ENCODE measurements at places on chromosomes 4 and X. TPM values are rescaled to one million over a fixed set of nuclear protein-coding genes. Genes with fewer than 3 reads are reported as not detected.

GRCh38 chrX:86946569-86946968, 571.0 kb upstream of the KLHL4 start:
- peak; percentile 71 for DNase-seq

- no peak for DNase-seq
These were observed 4.5 kb downstream of the EVC2 start for GRCh38 chr4:5703831-5704230.

- no peak for DNase-seq
These were observed 39.1 kb upstream of the TMEM192 start for GRCh38 chr4:165151734-165152133.

DNA sequence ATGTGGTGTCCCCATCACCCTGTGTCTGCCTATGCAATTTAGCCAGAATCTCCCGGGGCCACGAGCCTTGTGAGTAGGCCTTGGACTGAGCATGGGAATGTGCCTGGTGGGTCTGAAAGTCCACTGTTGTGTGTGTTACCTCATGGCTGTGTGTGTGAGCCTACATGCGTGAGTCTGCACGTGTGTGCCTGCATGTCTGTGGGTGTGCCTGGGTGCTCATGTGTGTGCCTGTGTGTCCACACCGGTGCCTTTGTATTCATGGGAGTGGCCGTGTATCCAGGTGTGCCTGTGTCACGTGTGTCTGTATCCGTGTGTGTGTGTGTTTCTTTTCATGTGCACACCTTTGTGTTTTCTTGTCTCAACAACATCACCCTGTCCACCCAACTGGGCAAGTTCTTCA, 14.2 kb downstream of the ATP5ME start:
- DNase-seq, result no peak

- no peak for DNase-seq
These were observed 53.9 kb downstream of the PROM1 start for GRCh38 chr4:16029886-16030285.

DNA sequence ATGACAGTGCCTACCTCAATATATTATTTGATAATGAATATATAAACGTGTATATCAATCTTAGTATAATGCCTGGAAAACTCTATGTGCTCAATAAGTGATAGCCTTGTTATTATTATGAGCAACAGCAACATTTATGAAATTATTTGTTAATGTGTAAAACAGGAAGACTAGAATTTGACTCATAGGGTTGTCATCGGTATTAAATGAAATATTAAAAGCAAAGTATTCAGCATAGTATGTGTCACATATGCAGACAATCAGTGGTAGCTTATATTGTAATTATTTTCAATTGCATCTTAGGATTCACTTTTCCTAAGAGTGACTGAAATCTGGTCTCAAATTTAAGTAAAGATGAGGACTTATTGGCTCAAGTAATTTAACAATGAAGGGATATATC, 24.6 kb downstream of the SPANXD start:
- no peak for DNase-seq

DNA sequence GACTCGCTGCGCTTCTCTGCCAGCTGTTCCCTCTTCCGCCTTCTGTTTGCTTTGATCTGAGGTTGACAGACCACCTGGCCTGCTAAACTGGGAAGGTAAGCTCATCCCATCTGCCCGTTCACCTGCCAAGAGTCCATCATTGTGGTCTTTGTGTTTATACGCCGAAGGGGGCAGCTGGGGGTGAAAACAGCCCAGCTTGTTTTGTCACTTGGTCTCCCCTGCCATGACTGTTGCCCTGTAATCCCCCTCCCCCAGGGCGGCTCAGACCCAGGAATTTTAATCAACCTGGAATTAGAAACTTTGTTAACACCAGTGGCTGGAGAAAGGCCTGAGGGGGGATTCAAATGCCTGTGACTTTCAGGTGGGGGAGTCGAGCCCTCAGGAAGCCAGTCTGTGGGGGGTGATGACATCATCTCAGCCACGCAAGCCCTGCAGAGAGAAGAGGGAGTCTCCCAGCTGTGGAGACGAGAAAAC, 333.3 kb downstream of the BCOR start:
- no peak for DNase-seq

GRCh38 chrX:100928660-100929613, at the start of gene XKRX:
XKRX (minus strand) TSS chrX:100928917; CDS start chrX:100928304, 613 bp downstream.
- peak; percentile 81 for DNase-seq

DNA sequence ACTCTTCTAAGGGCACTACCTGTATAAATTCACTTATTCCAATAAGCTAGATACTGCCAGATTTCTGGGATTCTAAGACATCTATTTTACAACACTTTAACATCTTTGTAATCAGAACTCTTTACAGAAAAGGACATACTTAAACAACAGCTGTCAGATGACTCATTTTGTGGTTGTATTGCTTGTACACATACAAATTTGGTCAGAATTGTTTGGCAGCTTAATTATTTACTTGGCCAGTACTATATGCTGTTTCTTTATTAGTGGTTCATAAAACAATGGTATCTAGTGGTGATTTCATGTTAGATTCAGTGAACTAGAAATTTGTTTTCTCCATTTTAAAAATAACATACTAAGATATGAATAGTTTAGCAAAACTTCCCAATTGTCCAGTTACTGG, 27.2 kb downstream of the PALLD start:
- DNase-seq, result no peak

- DNase-seq, result no peak
These were observed 71.3 kb upstream of the ENOX2 start for GRCh38 chrX:130974323-130974722.

Gene ADGRG2
- total RNA-seq, result not detected

GRCh38 chr4:40507977-40508376, 121.7 kb downstream of the RBM47 start:
- no peak for DNase-seq

GRCh38 chrX:13092455-13092941, 48.1 kb upstream of the FAM9C start:
- DNase-seq, result peak; percentile 70
